Cardiac septum (tissue), 1 donor: ENCODE measurements at places on chromosomes 7 and 10. TPM values are rescaled to one million over a fixed set of nuclear protein-coding genes. Genes with fewer than 3 reads are reported as not detected.

The GIMAP6 gene
- 16.6 TPM for total RNA-seq

DNA sequence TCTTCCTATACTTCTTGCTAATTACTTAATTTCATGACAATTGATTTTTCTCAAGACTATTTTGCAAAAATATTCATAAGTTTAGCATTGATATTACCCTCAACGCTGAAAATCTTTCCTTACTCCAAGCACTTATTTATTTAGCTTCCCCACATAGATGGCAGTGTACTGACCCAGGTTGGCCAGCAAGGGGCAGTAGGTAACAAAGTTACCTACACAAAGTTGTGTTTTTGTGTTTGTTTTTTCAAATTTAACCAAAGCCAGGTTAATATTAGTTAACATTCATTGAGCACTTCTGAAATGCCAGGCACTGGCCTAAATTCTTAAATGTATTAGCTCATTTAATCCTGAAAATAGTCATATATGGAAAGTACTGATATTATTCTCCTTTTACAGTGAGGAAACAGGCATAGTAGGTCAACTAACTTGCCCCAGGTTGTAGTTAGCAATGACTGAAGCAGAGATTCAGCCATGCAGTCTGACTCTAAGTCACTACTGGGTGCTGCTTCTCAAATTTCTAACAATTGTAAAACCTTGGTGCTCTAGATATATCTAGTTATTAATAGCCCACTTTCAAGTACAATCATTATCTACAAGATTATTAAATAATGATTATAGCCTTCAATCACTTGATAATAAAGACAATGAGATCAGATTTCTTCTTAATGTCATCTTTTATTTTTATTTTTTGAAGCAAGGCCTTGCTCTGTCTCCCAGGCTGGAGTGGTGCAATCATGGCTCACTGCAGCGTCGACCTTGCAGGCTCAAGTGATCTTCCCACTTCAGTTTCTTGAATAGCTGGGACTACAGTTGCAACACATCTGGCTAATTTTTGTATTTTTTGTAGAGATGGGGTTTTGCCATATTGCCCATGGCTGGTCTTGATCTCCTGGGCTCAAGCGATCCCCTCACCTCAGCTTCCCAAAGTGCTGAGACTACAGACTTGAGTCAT, 5.8 kb upstream of the GGCT start:
- no peak for DNase-seq

The SAP25 gene
- total RNA-seq = not detected

GRCh38 chr10:104732222-104732621, 91.1 kb downstream of the SORCS3 start:
- DNase-seq = no peak

DNA sequence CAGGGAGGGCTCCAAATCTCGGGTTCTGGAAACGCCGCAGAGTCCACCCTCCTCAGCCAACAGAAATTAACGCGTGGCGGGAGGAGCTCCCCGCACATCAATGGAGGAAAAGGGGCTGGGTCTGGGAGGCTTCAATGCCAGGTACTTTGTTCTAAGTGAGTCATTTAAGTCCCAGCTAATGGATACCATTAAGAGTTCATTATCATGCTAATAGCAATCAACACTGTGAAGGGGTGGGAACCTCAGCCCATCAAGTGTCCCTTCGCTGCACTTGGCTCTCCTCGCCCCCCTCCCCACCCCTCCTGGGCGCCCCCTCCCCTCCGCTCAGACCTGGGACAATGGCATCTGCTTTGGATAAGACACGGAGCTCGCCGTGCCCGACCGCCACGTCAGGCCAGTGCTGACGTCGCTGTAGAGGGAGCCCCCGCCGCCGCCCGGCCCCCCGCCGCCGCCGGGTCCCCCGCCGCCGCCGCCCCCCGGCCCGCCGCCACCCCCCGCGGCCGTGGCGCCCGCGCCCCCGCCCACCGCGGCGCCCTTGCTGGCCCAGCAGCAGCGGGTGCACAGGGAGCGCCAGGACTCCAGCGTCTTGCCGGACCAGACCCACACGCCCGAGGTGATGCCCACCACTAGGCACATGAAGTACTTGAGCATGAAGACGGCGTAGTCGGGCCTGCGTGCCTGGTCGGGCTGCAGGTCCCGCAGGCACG, 2.9 kb downstream of the FZD8 start:
- no peak for DNase-seq

GRCh38 chr7:20745702-20746101, 41.0 kb downstream of the SP8 start:
- DNase-seq = no peak

The SLC29A4 gene
- total RNA-seq = 2.7 TPM

DNA sequence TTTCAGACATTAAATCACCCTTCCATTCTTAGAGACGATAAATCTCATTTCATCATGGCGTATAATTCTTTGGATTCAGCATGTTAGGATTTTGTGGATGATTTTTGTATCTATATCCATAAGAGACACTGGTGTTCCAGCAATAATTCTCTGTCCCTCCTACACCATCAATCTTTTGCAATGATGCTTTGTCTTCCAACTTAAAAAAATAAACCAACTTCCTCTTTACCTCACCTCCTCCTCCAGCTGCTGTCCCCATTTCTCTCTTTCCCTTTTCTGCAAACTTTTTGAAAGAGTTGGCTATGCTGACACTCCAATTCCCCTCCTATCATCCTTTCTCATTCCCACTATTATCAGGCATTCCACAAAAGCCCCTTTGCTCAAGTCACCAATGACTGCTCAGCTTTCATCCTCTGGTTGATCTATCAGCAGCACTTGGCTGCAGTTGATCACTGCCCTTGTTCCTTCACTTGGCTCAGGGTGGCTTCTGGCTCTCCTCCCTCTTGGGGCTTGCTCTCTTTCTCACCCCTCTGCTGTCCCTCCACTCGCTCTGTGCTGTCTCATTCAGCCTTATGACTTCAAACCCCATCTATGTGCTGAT, 130.0 kb downstream of the ARHGAP22 start:
- no peak for DNase-seq

DNA sequence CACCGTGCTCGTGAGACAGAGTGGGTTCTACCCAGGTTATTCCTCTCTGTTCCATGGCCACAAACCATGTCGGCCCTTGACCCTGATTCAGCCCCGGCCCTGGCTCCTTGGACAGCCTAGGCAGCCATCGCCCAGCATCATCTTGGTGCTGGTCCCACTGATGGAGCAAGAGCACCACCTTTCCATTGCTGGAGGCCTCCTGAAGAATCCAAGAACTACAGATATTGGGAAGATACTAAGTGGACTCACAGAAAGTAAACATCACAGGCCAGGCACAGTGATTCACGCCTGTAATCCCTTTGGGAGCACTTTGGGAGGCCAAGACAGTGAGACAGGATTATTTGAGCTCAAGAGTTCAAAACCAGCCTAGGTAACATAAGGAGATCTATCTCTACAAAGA, 125.1 kb downstream of the NT5C2 start:
- DNase-seq = no peak
